ENCODE measurements at places on chromosomes 5 and 9.

DNA sequence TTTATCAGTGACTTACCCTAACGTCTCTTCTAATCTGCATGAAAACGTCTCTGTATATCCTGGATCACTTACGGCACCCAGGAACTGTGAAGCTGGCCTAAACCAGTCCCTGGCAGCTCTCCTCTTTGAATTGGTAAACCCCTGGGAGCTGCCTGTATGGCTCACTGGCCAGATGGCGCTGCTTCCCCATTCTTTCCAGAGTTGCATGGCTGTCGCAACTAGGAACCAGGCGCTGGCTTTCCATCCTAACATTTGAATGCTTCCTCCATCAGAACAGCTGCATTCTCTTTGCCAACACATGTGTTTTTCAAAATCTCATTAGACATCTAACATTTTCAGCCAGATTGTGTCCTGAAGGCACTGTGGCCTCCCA lies 8.0 kb upstream of the PCA3 start:
- DNase-seq: no peak

- DNase-seq: no peak
Measured at GRCh38 chr5:90528601-90529193, 687 bp downstream of the LYSMD3 start.

GRCh38 chr9:110588296-110588695 lies 8.8 kb upstream of the SVEP1 start:
- DNase-seq: no peak

- DNase-seq: no peak
Measured at GRCh38 chr9:1050125-1050895, at the start of gene DMRT2. TSS of gene DMRT2 (plus strand) at chr9:1050357. CDS start at chr9:1051614, 1,257 bp downstream.

Measured in CD8-positive, alpha-beta memory T cell (primary cell).